Right hindlimb (tissue), 1 donor: ENCODE measurements at places on chromosomes 5 and 9.
A peak's percentile ranks its signal among the peaks of the same experiment; 100 is the strongest.

GRCh38 chr5:157358871-157359270 lies 92.9 kb downstream of the CYFIP2 start:
- DNase-seq = no peak

DNA sequence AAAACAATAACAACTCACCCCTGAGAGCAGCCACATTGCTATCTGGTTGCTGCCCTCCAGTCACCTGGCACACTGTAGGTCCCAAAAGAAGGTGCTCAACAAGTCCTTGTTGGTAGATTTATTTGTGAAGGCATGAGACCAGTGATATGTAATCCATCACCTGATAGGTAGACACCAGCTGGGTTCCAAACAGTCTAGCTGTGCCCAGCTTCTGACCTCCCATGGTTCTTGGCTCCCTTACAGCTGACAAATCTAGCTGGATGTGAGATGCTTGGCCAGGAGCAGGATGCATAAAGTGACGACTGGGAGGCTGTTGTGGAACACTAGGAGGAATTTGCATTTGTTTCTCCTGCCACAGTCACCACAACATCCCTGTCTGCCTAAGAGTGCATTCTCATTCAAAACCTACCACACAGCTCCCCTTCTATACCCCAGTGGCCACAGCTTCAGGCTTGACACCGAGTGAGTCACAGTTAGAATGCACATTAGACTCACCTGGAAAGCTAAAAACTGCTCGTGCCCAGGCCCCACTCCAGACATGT lies 7.8 kb upstream of the VLDLR start:
- no peak for DNase-seq

DNA sequence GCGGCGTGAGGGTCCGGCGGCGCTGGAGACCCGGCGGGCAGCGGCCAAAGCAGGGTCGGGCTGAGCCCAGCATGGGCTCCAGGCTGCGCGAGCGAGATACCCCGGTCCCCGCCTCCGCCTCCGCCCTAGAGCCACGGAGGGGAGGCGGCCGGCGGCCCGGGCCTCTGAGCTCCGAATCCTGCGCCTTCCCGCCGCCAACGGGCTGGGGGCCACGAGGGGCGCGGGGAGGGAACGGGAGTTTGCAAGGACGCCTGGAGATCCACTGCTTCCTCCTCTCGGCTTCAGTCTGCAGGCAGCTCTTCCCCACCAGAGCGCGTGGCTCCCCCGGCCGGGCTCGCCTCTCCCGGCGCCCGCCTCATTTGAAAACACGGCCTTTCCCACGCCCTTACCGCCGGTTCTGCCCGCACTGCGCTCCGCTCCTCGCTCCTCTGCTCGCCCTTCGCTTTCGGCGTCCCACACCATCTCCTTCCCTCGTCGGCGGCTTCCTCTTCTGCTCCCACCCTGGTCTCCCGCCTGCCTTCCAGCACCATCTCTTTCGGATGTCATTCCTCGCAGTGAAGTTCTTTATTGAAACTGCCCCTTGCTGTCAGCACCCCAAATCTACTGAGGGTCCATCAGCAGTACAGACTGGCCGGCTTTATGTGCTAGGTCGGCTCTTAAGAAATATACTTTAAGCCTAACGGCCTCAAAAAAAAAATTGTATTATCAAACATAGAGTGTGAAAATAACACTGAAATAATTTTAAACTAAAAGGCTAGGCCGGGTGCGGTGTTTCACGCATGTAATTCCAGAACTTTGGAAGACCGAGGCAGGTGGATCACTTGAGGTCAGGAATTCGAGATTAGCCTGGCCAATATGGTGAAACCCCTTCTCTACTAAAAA lies 105.0 kb upstream of the FAM120A start:
- peak; percentile 79 for DNase-seq

- DNase-seq = peak; percentile 2
Measured at GRCh38 chr5:179289756-179290385, 55.4 kb downstream of the ADAMTS2 start.

GRCh38 chr9:131214876-131215275 lies 61.4 kb downstream of the FAM78A start:
- no peak for DNase-seq

DNA sequence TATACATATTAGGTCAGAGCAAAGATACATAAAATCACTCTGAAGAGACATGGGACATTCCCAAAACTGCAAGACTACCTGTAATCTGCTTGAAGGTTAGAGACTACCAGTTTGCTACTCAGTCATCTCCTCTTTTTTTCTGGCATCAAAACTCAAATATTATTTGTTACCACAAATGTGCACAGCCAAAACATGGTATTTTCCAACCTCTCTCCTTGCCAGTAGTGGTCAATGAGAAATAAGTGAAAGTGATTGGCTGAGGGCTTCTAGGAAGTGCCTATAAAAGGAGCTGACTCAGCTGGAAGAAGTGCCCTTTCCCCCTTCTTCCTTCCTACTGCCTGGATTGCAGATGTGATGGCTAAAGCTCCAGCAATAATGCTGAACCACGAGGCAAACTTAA lies 13.8 kb downstream of the GZMK start:
- DNase-seq = no peak

DNA sequence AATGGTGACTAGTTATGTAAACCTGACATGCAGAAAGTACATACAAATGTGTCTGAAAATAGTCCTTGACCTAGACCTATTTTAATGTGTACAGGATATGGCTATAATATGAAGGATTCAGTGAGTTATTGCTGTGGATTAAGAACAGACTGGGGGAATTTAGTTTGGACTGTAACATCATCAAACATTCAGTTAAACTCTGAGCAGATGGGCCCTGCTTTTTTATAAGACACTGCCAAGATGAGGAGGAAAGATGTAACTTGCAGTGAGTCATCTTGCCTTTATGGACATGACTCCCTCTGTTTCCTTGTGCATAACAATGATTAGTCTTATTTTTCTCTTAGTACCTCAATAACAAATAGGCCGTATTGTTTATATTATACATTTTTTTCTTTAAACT lies 12.2 kb downstream of the PPP3R2 start:
- DNase-seq = no peak

- no peak for DNase-seq
Measured at GRCh38 chr9:83307066-83307724, 231.0 kb downstream of the FRMD3 start.

- DNase-seq = no peak
Measured at GRCh38 chr9:130110596-130111021, 56.9 kb downstream of the GPR107 start.

- no peak for DNase-seq
Measured at GRCh38 chr5:62741761-62742160, 163.1 kb downstream of the LRRC70 start.

DNA sequence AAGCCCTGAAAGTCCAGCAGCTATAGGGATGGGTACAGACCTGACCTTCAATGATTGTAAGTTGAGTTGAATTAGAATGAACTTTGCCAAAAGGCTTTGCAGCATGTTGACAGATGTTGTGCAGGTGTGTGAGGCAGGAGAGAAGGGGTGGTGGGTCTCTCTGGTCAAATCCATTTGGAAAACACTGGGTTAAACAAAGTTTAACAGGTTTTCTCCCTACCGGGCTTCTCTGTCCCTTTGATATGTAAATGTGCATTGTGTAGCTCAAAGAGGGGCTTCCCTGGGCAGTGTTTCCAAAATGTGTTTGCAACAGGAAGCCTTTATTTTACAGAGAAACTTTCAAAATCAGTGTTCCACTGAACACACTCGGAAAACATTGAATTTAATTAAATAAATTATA lies 72.1 kb upstream of the BRINP1 start:
- no peak for DNase-seq

- no peak for DNase-seq
Measured at GRCh38 chr5:99030906-99031440, 102.2 kb upstream of the CHD1 start.

DNA sequence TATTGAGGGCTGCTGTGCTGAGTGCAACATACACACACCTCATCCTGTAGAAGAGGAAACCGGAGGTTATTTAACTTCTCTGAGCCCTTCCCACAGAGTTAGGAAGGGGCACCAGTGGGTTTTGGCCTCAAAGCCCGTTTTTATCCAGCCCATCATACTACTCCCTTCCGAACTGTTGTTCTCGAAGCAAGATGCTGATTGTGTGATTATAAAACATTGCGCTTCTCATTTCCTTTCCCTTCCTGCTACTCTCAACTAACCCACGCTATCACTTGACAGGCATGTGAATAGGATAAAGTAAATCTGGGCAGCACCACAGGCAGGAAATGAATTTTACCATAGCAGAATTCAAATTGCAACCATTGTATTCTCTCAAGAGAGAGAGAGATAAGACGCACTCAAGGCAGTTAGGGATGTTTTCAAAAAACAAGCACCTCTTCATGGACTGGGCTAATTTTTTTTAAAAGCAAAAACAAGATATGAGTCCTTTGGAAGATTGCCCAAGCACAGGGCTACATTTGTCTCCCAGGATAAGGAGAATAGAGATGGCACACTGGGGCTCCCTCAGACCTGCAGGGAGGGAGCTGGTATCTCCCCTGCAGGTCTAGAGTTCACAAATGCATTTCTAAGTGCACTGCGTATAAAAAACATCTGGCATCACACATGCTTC lies 52.6 kb downstream of the GNA14 start:
- DNase-seq = no peak

- DNase-seq = peak; percentile 77
Measured at GRCh38 chr9:128276574-128277270, 646 bp downstream of the SWI5 start.

GRCh38 chr9:91834740-91835139 lies 115.3 kb downstream of the ROR2 start:
- no peak for DNase-seq

- DNase-seq = no peak
Measured at GRCh38 chr5:166074582-166075481, 2216.6 kb upstream of the WWC1 start.

- DNase-seq = no peak
Measured at GRCh38 chr5:69498384-69498783, 5.8 kb downstream of the OCLN start.

GRCh38 chr5:147963948-147964693 lies 57.8 kb upstream of the C5orf46 start:
- DNase-seq = no peak

DNA sequence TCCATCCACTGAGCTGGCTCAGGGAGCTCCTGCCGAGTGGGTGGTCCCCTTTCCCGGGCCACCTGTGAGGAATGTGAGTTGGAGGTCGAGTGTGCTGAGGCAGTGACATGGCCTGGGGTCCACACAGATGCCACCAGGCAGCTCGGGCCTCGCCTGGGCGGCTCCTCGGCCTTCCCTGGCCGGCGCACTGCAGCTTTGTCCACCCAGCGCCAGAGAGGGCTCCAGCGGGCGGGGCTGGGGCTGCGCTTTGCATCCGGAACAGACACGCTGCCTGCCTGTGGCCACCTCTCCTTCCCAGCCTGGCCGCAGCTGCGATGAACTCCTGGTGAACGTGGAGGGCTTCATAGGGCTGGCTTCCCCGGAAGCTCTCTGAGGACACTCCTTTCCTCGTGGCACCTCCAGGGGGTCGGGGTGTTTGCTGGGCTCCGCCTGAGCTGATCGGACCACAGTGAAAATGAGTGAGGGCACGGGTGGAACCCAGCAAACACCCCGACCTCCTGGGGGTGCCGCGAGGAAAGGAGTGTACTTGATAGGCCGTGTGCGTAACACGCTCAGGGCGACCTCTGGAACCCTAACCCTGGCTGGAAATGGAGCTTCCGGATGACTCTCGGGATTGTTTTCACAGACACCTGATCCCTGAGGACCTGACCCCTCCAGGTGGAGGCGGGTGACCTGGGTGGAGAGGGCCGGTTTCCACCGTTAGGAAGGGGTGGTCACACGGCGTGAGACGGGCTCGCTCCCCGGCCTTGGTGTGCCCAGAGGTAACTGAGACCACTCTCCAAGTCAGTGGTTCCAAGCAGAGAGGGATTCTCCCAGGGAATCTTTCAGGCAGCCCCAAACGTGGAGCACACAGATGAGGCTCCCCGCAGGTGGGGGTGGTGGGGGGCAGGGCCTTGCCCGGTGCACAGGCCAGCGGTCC lies 31.8 kb upstream of the RXRA start:
- peak; percentile 74 for DNase-seq

DNA sequence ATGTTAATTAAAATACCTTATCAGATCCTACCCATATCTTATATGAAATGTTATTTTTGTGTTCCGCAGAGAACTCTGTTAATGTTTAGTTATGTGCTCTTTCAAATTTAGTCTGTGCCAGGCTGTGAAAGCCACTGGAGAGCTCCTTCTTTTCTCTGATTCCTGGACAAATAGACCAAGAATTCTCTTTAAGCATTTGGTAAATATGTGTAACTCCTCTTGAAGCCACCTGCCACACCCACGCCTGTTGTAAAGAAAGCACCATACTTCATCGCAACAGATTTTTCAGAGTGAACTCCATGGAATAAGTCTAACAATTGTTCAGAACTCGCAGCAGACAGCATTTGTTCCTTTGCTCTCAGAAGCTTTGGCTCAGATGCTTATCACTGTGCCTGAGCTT lies 301.1 kb downstream of the FAM170A start:
- DNase-seq = no peak

- no peak for DNase-seq
Measured at GRCh38 chr5:96995419-96995818, 59.5 kb downstream of the LNPEP start.

DNA sequence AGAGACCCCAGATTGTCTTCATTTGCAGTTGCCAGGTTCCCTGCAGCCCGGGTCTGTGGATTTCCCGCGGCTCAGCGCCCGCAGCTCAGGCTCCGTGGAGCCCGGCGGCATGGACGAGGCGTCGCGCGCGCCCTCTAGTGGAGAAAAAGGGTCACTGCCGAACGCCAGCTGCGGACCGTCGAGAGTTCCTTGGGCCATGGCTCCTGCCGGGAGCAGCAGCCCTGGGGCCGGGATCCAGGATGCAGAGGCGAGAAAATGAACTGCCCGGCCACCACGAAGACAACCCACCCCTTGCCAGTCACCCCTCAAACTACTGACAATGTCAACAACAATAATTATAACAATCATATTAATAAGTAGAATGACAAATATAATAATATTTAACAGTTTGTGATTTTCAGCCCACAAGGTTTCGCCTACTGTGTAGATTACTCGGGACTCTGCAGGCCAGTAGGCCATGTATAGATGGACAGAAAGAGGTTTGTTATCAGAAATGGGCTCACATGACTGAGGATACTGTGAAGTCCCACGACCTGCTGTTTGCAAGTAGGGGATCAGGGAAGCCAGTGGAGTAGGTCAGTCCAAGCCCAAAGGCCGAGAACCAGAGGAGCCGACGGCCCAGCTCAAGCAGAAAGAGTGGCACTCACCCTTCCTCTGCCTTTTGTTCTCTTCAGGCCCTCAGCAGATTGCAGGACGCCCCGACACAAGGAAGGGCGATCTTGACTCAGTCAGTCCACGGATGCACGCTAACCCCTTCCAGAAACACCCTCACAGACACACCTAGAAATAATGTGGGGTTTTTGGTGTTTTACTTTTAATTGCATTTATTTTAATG lies 43.1 kb downstream of the BOD1 start:
- DNase-seq = peak; percentile 82

- DNase-seq = no peak
Measured at GRCh38 chr9:36911601-36912412, 122.3 kb downstream of the PAX5 start.

GRCh38 chr9:90204128-90204831 lies 438.3 kb downstream of the DIRAS2 start:
- no peak for DNase-seq

DNA sequence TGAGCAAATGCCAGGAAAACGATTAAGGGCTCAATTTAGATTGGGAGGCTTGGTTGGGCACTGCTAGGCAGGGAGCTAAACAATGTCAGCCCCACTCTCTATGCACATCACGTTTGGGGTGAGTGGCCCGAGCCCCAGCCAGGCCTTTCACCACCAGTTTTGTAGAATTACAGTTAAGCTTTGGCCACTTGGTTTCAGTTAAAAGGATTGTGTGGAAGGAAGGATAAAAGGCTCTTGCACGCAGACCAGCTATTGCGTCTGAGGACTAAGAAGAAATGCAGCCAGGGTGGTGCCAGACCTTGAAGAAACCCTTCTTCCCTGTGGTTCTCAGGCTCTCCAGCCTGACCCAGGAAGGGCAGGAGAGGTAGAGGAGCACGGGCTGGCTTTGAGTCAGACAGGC lies 125.3 kb upstream of the SLC44A1 start:
- no peak for DNase-seq
